ENCODE measurements at places on chromosomes 5 and 9.

DNA sequence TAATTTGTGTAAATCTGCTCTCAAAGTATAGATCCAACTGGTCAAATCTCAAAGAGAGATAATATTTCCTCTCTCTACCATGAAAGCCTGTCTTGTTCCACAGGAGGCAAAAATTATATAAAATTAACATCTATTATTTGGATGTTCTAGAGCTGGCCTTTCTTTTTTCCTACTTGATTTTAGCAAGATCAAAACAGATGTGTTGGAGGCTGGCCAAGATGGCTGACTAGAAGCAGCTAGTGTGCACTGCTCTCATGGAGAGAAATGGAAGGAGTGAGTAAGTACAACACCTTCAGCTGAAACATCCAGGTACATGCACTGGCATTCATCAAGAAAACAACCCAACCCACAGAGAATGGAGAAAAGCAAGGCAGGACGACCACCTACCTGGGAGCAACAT is 298.6 kb upstream of the SLC24A2 start:
- no peak for DNase-seq

GRCh38 chr9:88932766-88933165 is 58.5 kb upstream of the S1PR3 start:
- DNase-seq: no peak

DNA sequence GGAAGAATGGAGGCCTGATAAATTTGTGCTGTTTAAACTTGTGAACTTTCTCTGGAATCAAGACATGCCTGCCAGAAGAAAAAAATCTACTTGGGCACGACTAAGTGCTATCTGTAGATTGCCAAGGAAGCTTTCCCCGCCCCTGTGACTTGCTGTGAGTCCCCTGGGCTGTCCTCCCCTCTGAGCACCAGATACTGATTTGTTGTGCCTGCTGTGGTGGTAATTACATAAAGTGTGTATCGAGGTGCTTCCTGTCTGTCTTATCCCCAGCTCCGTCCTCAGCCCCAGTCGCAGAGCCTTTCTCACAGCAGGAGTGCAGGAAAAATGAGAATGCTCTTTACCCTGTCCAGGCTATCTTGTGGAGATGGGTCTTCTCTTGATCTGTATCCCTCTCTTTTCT is 53.9 kb downstream of the TRIO start:
- no peak for DNase-seq

- DNase-seq: no peak
Measured at GRCh38 chr5:68329554-68330255, 114.1 kb downstream of the PIK3R1 start.

- no peak for DNase-seq
Measured at GRCh38 chr9:120383611-120383998, 196.4 kb downstream of the CDK5RAP2 start.

- no peak for DNase-seq
Measured at GRCh38 chr9:88045686-88046085, 71.4 kb upstream of the CDK20 start.

- DNase-seq: no peak
Measured at GRCh38 chr5:93100976-93101375, 480.0 kb downstream of the NR2F1-AS1 start.

DNA sequence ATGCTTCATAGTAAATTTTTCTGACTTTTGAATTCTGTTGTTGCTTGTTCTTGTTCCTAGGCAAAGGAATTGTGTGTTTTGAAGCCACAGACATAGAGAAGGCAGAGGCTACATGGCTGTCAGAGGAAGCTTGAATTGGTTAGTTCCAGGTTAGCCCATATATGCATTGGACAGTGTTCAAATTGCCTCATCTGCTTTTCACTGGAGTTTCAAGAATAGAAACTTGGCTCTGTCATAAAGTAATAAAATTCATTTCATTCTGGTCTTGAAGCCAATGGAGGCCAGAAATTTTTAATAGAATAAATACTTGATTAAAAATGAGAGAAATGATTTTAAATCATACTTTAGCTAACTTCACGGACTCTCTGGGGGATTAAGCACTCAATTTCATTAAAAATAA is 178.0 kb downstream of the YIPF5 start:
- no peak for DNase-seq

DNA sequence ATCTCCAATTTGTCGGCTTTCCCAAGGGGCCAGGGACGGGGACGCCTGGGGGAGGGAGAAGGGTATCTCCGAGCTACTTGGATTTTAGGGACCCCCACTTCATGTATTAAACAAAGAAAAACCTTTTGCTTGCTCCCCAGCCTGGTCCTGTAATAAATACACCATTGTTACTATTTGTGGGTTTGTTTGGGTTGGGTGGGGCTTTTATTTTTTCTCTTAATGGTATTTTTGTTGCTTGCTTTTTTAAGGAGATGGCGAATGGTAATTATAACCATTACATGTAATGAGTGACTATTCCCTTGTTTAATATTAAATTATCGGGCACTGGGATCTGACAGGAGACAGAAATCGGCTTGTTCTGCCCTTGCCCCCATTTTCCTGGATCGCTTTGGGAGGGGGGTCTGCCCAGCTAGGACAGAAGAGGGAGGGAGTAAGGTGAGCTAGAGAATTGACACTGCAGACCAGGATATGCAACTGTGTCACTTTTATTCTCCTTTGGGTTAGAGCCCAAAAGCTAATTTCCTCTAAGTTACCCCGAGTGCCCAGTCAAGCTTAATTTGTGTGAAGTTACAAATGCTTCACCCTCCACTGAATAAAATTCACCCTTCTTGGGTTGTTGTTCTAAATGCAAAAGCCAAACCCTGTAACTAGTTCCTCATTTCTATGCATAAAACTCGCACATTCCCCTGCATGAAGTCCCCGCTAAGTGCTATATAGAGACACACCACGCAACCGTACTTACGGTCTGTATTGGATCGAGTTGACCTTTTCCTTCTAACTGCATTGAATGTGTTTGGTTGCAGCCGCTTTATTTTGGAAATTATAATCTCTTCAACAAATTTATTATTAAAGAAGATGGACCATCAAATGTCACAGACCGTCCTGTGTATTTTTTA is 1.6 kb upstream of the ZNF608 start:
- no peak for DNase-seq

All from right lobe of liver (tissue), 6 donors.